Activated CD4-positive, alpha-beta T cell treated with anti-CD3 and anti-CD28 coated beads for 4 hours (primary cell): ENCODE measurements at places on chromosomes 11 and 22.

DNA sequence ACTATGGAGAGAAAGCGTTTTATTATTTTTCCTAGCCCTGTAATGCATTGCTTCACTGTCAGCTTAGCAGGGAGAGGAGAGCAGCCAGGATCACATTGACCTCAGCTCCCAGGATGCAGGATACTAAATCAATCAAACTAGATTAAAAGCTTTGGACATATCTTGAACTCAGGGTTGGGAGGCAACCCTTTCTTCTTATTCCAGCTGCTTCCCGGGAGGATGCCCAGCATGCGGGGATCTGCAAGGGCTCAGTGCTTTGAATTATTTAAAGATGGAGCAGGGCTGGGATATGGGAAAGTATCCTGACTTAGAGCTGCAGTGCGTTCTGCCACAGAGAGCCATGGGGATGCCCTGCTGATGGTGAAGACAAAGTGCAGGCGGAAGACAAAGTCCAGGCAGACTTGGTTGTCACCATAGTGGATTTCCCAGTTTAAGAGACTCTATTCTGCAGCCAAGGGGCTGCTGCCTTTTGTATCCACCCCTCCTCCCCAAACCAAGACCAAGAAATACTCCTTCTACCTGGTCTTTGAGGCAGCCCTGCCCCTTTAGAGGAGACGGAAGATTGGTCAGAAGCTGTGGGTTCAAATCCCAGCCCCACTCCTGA, 1035.0 kb downstream of the TBC1D22A start:
- no peak for DNase-seq

DNA sequence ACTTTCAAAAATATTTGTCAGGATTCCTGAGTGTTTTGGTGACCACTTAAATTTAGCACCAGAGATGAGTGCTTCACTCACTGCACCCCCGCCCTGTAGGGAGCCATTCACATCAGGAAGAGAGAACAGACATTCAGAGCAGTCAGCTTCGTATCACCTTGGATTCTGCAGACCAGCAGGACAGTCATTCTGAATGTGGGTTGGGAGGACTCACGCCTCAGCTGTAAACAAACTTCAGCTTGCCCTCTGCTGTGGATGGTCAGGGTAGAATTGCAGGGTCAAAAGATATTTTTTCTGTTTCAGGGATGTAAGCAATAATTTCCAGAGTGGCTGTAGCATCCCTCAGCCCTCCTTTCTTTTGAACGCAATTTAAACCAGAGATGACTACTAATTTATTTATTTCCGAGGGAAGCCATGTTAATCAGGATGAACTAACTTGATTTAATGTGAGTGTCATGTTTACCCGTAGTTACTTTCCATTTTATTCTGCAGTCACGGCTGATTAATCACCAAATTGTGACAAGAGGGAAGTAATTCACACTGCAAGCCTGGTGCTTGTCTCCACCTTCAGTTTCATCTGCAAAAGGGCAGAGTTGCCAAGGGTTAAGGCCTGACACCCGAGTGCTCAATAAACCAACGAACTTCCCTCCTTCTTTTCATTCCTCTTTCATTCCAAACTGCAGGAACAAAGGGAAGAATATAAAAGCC, 174.2 kb upstream of the DDI1 start:
- no peak for DNase-seq

DNA sequence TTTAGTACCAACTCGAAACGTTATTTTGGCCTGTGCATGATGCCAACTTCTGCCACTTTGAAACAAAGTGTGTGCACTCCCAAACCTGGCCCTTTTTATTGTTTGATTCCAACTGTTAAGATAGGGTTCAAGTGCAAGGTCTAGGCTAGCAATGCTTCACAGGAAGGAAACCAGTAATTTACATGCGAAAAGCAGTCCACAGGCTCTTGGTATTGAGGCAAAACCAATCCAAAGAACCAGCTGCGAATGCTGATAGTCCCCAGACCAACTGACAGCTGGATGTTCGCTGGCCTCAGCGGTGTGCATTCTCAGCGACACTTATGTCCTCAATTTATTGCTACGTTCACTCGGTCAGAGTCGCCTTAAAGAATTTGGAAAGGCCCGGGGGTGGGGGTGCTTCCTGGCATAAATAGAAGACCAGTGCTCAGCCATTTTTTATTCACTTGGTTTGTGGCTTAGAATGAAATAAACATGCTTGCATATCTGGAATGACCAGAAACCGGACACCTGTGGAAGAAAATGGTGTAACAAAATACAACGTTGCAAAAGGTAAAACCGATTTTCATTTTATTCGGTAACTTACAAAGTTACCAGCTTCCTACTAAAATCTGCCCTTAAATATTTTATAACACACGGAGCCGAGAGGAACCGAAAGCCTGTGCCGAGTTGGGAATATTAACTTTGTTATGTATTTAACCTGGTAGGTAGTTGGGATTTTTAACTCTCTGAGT, 1.6 kb downstream of the CPT1A start:
- DNase-seq = peak; percentile 19

- no peak for DNase-seq
Measured at GRCh38 chr11:75152651-75153427, 1.9 kb downstream of the SLCO2B1 start.

DNA sequence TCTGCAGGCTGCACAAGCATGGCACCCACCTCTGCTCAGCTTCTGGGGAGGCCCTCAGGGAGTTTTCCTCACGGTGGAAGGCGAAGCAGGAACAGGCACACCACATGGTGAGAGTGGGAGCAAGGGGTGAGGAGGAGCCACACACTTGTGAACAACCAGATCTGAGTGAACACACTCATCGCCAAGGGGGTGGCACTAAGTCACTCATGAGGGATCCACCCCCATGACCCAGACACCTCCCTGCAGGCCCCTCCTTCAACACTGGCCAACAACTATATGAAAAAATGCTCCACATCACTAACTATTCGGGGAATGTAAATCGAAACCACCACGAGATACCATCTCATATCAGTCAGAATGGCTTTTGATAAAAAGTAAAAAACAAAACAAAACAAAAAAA, 722 bp upstream of the KRTAP5-2 start:
- no peak for DNase-seq

- no peak for DNase-seq
Measured at GRCh38 chr11:17771415-17771814, 36.8 kb downstream of the KCNC1 start.

- DNase-seq = peak; percentile 14
Measured at GRCh38 chr11:128195057-128195751, 392.2 kb downstream of the ETS1 start.

- peak; percentile 5 for DNase-seq
Measured at GRCh38 chr11:102111787-102112508, 1.7 kb downstream of the YAP1 start.

GRCh38 chr11:109507331-109507730, 85.3 kb downstream of the C11orf87 start:
- DNase-seq = no peak

DNA sequence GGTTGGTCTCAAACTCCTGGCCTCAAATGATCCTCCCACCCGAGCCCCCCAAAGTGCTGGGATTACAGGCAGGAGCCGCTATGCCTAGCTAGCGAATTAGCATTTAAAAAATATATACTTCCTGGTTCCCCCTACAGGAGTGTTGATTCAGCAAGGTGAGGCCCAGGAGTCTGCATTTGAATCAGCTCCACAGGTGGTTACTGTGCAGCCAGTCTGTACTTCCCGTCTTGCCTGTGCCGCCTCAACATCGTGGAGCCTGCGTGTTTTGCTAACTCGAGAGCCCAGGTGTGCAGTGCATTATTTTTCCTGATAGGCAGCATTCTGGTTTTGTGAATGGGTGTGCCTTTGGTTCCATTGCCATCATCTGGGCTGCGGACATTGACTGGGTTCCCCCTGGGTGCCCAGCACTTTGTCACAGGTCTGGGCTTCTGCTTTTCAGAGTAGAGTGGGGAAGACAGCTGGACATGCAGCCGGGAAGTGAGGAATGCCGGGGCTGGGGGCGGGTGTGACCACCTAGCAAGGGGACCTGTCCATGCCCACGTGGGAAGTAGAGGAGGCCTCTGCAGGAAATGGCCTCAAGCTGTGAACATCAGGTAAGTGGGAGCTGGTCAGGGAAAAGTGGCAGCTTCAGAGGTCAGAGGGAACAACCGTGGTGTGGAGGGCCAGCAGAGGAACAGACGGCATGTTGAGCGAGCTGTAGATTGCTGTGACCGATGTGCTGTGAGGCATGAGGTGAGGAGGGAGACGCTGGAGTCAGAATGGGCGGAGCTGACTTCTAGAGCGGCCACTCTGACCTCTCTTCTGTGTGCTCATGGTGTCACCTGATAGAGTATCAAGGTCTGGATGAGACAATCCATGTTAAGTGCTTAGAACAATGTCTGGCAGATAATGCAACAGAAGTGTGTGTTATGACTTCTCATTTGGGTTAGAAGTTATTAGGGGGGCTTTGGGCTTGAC, 42.2 kb downstream of the PPFIA1 start:
- DNase-seq = no peak

DNA sequence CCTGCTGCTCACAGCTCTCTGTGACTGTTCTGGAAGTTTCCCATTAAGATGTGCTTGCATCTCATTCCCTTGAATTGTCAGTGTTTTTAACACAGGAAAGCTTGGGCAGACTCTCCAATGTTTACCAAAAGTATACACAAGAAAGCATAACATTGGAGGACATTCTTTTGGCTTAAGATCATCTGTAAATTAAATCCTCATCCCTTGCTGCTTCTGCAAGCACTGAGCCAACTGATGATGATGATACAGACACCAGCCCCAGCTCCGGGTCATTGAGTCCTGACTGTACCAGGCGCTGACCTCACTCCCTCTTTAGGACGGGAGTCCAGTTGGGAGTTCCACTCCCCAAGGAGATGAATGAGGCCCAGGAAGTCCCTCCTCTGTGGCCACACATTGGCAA, 23.8 kb downstream of the CD82 start:
- DNase-seq = no peak

- DNase-seq = no peak
Measured at GRCh38 chr11:45850446-45850845, 3.2 kb downstream of the CRY2 start.

- DNase-seq = no peak
Measured at GRCh38 chr11:131867457-131868257, 497.2 kb downstream of the NTM start.

- no peak for DNase-seq
Measured at GRCh38 chr11:1460986-1461825, 25.4 kb downstream of the MOB2 start.

DNA sequence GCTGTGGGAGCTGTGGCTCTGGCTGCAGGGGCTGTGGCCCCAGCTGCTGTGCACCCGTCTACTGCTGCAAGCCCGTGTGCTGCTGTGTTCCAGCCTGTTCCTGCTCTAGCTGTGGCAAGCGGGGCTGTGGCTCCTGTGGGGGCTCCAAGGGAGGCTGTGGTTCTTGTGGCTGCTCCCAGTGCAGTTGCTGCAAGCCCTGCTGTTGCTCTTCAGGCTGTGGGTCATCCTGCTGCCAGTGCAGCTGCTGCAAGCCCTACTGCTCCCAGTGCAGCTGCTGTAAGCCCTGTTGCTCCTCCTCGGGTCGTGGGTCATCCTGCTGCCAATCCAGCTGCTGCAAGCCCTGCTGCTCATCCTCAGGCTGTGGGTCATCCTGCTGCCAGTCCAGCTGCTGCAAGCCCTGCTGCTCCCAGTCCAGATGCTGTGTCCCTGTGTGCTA, 514 bp downstream of the KRTAP5-9 start:
- no peak for DNase-seq

- DNase-seq = no peak
Measured at GRCh38 chr11:130831976-130832375, 84.3 kb downstream of the SNX19 start.

- DNase-seq = no peak
Measured at GRCh38 chr11:129978447-129978846, 24.2 kb downstream of the PRDM10 start.

- DNase-seq = no peak
Measured at GRCh38 chr22:22691716-22692701, 47.6 kb downstream of the GGTLC2 start.
